ENCODE measurements at places on chromosomes 2 and 18.

GRCh38 chr2:100247256-100248043, 74.9 kb downstream of the LONRF2 start:
- no peak for DNase-seq

- no peak for DNase-seq
Measured at GRCh38 chr2:57190007-57190406, 856.6 kb upstream of the VRK2 start.

DNA sequence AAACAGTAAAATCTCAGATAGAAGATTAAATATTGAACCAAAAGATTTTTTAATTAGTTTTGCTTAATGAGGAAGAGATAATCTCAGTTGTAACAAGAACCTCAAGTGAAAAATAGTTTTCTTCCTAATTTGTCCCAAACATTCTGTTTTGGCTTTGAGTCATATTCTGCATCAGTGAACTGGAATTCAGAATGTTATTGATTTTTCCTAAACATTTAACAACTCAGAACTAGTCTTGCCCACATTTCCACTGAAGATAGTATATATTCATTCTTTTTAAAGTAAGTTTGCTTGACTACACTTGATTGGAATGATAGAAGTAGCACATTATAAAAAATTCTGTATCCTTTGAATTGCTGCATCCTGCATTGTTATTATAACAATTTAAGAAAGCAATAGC, 85.7 kb upstream of the UGP2 start:
- no peak for DNase-seq

DNA sequence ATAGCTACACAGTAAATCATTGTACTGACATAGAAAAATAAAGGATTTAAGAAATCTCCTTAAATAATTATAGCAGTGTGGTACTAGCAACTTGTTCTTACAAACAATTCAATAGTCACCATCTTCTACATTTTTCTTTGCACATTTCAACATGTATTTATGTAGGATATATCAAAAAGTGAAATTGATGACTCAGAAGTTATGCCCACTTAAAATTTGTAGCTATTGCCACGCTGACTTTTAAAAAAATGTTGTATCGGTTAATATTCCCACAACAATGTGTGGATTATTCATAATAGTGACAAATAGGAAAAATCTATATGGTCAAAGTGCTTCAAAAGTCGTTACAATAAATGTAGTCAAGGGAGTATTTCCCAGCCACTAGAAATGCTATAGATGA, 6.7 kb downstream of the TGFA start:
- DNase-seq = no peak

DNA sequence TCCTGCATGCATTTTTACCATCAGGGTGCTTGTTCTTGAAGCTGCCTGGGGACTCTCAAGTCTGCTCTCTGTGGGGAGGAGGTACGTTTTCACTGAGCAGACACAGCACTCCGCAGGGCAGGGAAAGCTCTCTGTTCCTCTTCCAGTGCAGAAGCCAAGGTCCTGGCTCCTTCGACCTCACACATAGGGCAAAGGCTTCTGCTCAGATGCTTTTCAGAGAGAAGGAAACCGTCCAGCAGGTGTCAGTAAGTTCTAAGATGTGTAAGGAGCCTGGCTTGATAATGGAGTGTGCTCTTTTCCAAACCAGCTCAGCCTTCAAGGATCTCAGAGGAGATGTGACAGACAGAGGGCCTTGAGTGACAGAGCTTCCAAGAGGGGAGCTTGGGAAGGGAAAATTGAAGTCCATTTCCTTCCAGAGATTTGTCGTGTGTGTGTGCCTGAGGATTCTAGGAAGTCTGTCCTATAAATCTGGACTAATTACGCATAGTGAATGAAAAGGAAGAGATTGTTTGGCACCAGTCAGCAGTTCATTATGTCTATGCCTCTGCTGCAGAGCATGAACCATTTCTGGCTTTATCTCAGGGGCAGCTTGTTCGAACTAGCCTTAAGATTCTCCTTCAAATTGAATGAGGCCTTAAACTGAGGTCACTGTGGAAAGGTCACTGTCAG, 67.3 kb upstream of the UPP2 start:
- DNase-seq = peak; percentile 8

- DNase-seq = no peak
Measured at GRCh38 chr2:173567493-173567892, 212.8 kb downstream of the CDCA7 start.

DNA sequence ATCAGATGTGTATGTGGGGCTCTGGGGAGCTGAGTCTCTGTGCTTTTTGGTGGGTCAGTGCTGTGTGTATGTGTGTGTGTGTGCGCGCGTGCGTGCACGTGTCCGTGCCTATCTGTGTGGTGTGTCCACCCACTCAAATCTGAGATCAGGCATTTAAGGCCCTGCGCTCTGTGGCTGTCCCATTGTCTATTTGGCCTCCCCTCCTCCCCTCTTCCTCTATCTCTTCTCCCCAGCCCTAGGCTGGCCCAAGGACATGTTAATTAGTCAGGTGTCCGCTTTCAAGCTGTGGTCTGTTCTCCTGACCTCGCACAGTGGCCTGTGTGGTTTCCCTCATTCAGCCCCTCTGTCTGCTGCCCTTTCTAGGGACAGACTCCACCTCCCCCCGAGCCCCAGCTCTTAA, 136.4 kb downstream of the DYSF start:
- DNase-seq = no peak

GRCh38 chr2:95334916-95335641, 37.9 kb downstream of the KCNIP3 start:
- no peak for DNase-seq

DNA sequence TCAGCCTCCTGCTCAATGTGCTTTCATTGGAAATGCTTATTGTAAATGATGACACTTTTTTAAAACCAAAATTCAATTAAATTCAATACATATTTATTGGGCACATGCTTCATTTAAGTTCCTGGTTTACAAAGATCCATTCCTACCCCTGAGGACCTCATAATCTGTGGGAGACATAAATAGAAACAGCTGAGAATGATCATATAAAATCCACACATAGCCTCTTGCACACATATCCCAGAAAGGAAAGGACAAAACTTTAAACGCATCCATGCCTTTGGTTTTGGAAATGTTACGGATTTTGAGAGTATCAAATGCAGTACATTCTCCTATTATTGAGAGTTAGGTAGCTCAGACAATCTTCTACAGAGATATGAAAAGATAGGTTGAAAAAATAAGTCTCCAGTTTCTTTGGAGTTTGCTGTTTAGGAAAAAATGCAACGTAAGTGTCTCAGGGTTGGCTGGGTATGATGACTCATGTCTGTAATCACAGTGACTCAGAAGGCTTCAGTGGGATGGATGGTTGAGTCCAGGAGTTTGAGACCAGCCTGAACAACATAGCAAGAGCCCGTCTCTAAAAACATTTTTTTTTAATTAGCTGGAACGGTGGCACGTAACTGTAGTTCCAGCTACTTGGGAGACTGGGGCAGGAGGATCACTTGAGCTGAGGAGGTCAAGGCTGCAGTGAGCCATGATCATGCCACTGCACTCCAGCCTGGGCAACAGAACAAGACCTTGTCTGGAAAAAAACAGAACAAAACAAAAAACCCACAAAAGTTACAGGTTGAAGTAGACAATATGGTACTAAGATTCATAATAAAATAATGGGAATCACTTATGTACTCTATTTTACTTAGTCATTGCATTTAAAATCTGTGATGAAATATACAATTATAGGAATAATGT, 3.9 kb upstream of the PRELID3A start:
- DNase-seq = no peak

GRCh38 chr2:240021488-240022104, 3.5 kb downstream of the NDUFA10 start:
- DNase-seq = no peak

Measured in caudate nucleus (tissue), 63 donors.